ENCODE measurements at places on chromosomes 3 and 15.

DNA sequence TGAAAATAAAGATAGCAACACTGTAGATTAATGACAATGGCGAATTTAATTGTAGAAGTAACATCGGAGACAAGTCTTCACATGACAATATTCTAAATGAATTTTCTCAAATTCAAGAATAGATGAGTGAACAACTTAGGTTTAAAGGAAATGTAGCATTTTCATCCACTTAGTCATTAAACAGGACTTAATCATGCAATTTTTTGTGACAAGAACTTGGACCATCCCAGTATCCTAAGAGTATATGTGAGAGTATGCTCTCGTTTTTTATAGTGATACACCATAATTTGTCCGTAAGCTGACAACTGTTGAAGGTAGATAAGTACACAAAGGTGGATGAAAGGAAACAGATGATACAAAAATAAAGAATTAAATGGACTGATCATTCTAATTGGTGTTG is 81.5 kb downstream of the DLG1 start:
- H3K4me3 ChIP-seq, result no peak overlapping the region
- no peak overlapping the region for H3K27ac ChIP-seq
- H3K4me1 ChIP-seq, result peaks cover 20% of the 10 kb centered on the region

DNA sequence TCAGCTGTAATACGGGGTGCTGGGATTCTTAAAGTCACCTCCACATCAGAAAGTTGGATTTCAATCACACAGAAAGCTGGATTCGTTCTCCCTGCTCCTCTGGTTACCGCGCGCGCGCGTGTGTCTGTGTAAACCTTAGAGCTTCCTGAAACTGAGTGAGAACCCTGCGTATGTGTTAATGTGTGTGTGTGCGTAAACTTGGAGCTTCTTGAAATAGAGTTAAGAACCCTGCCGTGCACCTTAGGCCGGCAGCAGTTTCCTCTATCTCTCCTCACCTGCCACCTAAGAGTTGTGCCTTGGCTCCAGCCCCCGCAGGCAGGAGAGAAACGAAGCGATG is 531 bp downstream of the LZTFL1 start:
- H3K27ac ChIP-seq, result peak overlapping the region; percentile 90
- H3K4me1 ChIP-seq, result peaks cover 14% of the 10 kb centered on the region
- H3K27me3 ChIP-seq, result no peaks in the 10 kb centered on the region
- H3K4me3 ChIP-seq, result peak overlapping the region; percentile 95

- DNase-seq, result peak; percentile 31
- no peaks in the 10 kb centered on the region for H3K4me1 ChIP-seq
- H3K27ac ChIP-seq, result no peak overlapping the region
- no peak overlapping the region for H3K4me3 ChIP-seq
- no peaks in the 10 kb centered on the region for H3K36me3 ChIP-seq
- H3K27me3 ChIP-seq, result peaks cover 11% of the 10 kb centered on the region
Measured at GRCh38 chr3:126114443-126115386, 30.8 kb upstream of the SLC41A3 start.

DNA sequence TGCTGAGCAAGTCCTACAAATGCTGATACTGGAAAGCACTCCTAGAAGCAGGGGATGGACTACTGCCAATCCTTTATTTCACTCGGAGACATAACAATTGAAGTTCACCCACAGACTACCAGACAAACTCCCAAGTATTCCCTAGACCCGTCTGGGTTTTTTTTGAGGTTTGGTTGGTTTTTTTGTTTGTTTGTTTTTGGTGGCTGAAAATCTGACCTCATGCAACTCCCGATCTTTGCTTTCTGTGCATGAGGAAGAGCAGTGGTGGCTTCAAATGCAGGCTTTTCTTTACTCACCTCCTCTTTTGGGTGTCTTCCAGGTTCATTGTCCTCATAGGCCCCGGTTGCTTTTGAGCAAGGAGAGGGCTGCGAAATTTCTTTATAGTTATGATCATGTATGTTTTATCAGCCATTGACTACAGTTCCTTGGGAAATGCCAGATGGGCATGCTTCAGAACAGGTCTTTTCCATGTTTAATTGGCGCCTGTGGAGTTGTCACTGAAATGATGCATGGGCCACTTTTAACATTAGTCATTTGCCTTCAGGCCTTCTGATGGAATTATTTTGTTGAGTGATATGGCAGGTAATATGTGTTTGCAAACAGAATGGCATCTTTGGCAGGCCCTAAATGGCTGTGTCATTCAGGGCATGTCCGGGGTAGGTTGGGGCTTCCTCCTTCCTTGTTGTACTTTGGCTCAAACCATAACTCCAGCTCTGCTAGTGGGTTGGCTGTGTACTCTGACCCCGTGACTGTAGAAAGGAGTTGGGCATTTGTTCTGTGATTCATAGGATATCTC is 81.3 kb upstream of the ZBED2 start:
- DNase-seq, result peak; percentile 65
- no peaks in the 10 kb centered on the region for H3K27me3 ChIP-seq
- peaks cover 73% of the 10 kb centered on the region for H3K4me1 ChIP-seq
- peak overlapping the region; percentile 91 for H3K4me3 ChIP-seq
- peaks cover 16% of the 10 kb centered on the region for H3K36me3 ChIP-seq

DNA sequence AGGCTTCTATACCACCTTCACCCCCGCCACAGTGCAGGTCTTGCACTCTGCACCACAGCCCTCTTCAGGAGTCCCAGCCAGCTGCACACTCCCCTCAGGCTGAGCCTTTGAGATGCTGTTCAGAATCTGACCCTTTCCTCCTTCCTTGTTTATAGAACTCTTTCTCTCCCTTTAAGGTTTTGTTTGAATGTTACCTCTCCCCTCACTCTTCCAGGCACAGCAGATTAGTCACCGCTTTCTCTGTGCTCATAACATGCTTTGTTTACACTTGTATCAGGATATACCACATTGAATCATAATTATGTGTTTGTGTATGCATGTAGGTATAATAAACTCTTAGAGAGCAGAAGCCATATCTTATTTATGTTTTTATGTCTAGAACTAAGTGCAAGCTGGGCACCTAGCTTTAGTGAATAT is 168.4 kb upstream of the BCL6 start:
- H3K27me3 ChIP-seq, result no peaks in the 10 kb centered on the region
- H3K36me3 ChIP-seq, result no peaks in the 10 kb centered on the region
- no peak overlapping the region for H3K27ac ChIP-seq
- no peak for DNase-seq
- H3K4me3 ChIP-seq, result no peak overlapping the region

GRCh38 chr3:14145236-14145635 is 20.4 kb downstream of the TMEM43 start:
- H3K36me3 ChIP-seq, result peaks cover 4% of the 10 kb centered on the region
- peak overlapping the region; percentile 94 for H3K27ac ChIP-seq
- DNase-seq, result peak; percentile 18
- H3K4me1 ChIP-seq, result peaks cover 44% of the 10 kb centered on the region
- peak overlapping the region; percentile 30 for H3K4me3 ChIP-seq
- H3K27me3 ChIP-seq, result no peaks in the 10 kb centered on the region

DNA sequence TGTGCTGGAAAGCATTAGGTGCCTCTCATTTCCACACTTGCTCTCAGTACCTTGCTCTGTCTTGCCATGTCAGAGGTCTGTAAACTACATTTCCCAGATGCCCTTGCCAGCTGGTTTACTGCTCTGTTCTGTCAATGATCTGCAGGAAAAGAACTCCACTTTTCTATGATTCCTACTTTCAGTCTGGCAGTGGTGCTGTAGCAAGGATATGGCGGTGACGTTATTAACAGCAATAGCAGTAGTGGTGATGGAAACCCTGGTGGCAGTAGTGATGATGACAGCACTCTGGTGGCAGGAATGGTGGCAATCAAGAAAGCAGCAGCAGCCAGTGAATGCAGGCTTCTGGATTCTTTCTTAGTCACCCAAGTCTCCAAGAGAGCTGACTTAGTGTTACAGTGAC is 665.2 kb downstream of the DIPK2A start:
- DNase-seq, result no peak
- H3K36me3 ChIP-seq, result no peaks in the 10 kb centered on the region
- H3K27ac ChIP-seq, result no peak overlapping the region
- no peaks in the 10 kb centered on the region for H3K4me1 ChIP-seq
- no peak overlapping the region for H3K4me3 ChIP-seq

DNA sequence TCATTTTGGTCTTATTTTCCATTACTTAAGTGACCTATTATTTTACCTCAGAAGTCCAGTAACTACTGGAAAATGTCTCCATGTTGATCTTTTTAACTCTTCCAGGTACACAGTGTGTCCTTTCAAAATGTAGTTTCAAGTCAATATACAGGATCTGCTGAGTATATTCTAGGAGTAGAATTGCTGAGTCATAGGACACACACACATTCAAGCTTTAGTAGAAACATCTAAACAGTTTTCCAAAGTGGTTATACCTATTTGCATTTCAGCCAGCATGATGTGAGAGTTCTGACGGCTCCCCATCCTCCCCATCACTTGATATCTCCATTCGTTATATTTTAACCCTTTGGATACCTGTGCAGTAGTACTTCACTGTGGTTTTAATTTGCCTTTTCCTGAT is 271.9 kb downstream of the MCTP2 start:
- no peak overlapping the region for H3K4me3 ChIP-seq
- no peaks in the 10 kb centered on the region for H3K4me1 ChIP-seq
- peaks cover 19% of the 10 kb centered on the region for H3K36me3 ChIP-seq
- H3K27me3 ChIP-seq, result peaks cover 22% of the 10 kb centered on the region

Data from natural killer cell treated with Interleukin-12 subunit alpha and Interleukin-12 subunit beta and Interleukin-15 and Interleukin-18, amount 100 ng/mL, for 72 hours (primary cell).